ENCODE measurements at places on chromosomes 13 and 19.

GRCh38 chr19:40592170-40592569 is 9.0 kb upstream of the LTBP4 start:
- DNase-seq, result no peak

DNA sequence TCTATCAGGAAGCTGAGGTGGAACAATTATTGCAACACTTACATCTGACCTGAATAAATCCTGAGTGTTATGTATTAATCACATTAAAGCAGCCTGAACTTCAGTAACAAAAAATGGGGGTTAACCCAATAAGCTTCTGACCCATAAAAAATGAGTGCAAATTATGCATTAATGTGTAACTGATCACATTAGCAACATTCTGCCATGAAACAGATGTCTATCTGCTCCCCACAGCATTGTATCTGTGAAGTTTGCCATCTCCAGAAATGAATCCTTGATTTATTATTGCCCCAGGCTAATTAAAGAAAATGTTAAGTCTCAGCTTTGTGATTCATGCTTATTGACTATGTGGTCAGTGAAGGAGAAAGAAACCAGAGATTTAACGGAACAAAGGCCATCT is 304.9 kb downstream of the PCDH20 start:
- no peak for DNase-seq

GRCh38 chr19:18869023-18869618 is 26.8 kb downstream of the CERS1 start:
- DNase-seq, result no peak

DNA sequence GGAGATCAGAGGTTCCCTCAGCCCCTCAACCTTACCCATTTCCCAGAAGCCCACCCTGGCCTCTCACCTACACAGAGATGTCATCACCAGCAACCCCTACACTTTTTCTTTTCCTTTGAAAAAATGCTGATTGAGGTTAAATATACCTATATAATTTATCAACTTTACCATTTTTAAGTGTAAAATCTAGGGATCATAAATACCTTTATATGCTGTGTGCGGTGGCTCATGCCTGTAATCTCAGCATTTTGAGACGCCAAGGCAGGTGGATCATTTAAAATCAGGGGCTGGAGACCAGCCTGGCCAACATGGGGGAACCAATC is 3.1 kb downstream of the KIR2DL4 start:
- no peak for DNase-seq

- DNase-seq, result peak; percentile 74
Measured at GRCh38 chr19:1001538-1002166, 1.4 kb downstream of the GRIN3B start.

- DNase-seq, result no peak
Measured at GRCh38 chr19:46714444-46715106, 2.3 kb downstream of the PRKD2 start.

DNA sequence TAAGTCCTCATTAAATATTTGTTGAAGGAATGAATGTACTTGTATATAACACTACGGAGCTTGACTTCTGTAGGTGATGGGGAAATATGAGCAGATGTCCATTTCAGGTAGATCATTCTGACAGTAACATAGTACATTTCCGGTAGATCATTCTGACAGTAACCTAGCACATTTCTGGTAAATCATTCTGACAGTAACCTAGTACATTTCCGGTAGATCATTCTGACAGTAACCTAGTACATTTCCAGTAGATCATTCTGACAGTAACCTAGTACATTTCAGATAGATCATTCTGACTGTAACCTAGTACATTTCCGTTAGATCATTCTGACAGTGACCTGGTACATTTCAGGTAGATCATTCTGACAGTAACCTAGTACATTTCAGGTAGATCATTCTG is 2.5 kb downstream of the PHF11 start:
- DNase-seq, result no peak

DNA sequence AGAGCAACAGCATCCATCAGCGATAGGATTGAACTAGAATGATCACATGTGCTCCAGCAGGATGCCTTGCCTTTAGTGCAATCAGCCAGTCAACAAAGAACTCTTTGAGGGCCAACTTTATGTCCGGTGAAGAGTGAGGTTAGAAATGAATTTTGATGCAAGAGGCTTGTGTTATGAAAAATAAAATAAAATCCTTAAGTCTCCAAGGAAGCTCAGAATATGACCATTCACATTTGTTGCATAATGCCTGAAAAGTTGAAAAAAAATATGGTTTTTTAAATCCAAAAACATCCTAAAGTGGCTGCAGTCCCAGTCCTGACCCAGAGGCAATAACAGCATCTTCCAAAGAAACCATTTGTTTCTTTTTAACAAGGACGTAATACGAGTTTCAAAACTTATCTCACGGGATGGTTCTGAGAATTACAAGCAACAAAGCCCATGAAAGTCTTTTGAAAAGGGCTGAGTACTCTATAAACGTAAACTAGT is 61.3 kb downstream of the DCLK1 start:
- DNase-seq, result no peak

DNA sequence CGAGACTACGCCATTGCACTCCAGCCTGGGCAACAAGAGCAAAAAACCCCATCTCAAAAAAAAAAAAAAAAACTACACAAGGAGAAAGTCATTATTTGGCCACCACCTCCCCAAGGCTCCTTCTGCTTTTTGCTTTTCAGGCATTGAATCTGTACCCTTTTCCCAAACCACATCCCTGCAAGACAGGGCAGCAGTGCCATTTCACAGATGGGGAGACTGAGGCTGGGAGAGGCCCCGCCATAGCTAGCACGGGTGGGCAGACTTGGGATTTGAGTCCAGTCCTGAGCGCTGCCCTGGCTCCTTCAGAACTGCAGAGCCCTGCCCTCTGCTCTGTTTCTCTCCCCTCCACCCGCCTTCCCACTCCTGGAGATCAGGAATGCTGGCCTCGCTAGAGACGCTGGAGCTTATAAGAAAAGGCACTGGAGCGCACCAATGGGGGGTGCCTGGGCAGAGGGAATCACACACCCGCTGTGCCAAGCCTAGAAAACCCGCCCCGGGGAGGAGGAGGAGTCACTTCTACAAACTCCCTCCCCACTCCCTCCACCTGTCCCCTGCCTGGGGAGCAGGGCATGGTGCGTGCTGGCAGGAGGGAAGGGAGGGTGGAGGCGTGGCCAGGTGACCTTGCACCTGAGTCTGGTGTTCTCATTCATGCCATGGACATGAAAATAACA is 17.6 kb downstream of the TJP3 start:
- DNase-seq, result no peak

- DNase-seq, result no peak
Measured at GRCh38 chr13:23620211-23620610, 50.0 kb downstream of the TNFRSF19 start.

- no peak for DNase-seq
Measured at GRCh38 chr13:31986676-31987470, 44.7 kb upstream of the FRY start.

DNA sequence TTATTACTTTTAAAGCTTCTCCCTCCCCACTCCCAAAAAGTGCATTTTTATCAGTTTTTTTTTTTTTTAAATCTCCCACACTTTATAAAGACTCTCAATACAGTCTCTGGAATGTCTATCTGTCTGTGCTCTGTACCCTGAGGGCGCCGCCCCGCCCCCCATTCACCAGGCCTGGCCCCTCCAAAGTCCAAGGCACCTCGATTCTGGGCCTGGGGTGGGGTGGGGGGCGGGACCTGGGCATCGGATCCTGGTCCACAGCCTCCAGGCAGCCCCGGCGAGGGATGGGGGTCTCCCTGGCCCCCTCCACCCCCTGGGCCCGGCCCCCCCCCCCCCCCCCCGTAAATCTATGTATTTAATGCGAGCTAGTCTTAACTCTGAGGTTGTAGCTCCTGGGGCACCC is 23.3 kb downstream of the ZBTB7A start:
- DNase-seq, result no peak

DNA sequence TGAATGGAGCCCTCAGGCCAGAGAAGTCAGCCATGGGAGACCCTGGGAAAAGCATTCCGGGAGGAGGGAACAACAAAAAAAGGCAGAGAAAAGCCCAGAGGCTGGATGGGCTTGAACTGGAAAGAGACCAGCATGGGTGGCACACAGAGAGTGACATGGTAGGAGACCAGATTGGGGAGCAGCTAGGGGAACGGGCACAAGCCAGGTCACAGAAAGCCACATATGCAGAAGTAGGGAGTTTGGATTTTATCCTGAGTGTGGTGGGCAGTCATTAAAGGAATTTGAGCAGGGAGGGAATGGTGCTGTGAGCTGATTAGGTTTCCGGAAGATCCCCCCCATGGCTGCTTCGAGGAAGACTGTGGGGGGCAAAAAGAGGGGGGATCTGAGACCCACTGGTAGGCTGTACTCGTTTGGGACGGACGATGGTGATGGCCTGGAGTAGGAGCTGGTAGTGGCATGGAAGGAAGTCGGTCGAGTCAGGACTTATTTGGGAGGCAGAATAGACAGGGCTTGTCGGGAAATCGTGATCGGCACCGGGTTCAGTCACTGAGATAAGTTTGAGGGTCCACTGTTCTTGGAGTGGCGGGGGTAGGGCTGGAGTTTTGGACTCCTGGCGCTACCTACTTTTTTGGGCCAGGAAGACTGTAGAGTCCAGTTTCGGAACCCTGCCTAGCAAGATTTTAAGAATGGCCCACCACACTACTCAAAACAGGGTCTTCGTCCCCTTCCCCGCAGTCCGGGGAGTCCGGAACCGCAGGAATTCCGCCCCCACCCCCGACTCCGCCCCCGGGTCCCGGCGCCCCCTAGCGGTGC is 949 bp downstream of the SERTAD1 start:
- no peak for DNase-seq

DNA sequence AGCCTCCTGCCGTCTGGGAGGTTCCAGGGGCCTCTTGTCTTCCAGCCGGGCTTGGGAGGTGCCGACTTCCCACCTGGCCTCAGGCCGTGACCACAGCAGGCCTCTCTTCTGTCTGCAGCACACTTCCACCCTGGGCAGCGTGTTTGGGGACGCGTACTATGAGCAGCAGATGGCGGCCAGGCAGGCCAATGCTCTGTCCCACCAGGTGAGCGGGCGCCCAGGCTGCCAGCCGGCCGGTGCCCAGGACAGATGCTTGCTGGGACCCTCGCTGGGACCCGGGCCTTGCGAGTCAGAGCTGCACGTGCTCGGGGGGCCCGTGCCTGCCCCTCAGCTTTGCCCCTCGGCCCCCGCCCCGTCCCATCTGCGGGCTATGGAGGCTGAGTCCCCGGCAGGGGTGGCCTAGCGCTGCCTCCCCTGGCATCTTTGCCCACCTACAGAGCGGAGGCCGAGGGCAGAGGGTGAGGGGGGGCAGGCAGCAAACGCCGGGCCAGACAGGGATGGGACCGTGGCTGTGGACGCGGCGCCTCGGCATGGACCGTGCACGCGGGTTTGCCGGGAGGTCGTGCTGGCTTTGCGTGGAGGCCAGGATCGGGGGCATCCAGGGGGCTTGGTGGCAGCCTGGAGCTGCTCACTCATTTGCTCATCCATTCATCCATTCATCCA is 16.2 kb downstream of the COMP start:
- no peak for DNase-seq

- DNase-seq, result no peak
Measured at GRCh38 chr13:51552027-51552426, 32.2 kb upstream of the WDFY2 start.

GRCh38 chr19:40797963-40798682 is 868 bp upstream of the EGLN2 start:
- DNase-seq, result peak; percentile 50

- DNase-seq, result peak; percentile 69
Measured at GRCh38 chr19:38361633-38362075, 12.7 kb upstream of the PSMD8 start.

DNA sequence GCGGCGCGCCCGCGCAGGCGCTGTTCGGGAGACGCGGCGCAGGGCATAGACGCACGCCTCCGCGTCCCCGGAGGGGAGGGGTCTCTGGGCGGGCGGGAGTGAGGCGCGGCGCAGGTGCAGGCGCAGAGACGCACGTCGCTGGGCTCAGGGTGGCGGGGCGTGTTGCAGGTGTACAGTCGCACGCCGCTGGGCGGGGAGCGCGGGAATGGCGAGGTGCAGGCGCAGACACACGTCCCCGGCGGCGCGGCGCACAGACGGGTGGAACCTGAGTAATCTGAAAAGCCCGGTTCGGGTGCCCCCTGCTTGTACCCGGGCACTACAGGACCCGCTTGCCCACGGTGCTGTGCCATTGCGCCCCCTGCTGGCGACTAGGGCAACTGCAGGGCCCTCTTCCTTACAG is 44.7 kb downstream of the PLPP2 start:
- no peak for DNase-seq

DNA sequence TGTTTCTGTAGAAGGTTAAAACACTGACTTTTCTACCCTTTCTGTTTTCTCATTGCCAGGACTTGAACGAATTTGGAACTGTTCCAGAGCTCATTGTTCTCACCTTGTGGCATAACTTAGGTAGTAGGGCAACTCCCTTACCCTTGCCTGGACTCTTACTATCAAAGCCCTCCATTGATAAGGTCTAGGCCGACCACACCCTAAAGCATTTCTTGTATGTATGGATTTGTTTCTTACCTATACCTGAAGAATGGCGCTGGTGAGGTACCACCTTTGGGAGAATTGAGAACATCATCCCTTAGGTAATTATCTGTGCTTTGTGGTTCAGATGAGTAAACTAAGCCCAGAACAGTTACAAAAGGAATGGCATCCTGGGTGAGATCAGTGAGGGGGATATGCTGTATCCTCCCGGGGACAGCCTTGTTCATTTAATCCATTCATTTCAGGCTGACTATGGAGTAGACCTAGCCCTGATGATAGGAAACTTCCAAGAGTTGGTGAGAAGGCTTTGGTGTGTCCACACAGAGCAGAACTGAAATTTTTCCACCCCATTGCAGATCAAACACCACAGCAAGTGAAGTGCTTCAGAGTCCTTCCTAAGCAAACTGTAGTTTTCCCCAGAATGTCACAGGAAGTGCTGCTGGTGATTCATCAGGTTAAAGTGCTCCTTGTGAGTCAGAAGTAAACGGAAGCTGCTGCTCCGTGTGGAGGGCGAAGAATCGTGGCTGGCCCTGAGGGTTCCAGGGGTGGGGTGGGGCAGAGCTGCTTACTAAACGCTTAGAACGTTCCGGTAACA is 113.0 kb downstream of the TEX26 start:
- peak; percentile 63 for DNase-seq

GRCh38 chr13:91119643-91120042 is 227.8 kb upstream of the MIR17HG start:
- no peak for DNase-seq

DNA sequence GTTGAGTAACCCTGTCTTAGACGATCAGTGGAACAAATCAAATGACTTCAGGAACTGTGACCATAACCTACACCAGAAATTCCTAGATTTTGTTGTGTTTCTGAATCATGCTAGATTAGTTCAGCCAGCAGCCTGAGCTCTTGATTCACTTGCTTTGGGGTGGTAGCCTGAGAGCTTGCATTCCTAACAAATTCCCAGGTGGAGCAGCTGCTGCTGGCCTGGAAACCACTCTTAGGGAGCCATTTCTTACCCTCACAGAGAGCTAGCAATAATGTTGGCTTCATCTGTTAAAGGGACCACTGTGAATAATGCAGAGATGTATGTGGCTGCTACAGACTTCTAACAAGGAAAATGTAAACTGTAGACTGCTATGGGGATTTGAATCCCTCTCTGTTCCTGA is 388.1 kb upstream of the PRR20A start:
- DNase-seq, result no peak

GRCh38 chr13:73060251-73061160 is 1.7 kb downstream of the KLF5 start:
- no peak for DNase-seq

GRCh38 chr13:114069376-114070097 is 62.9 kb downstream of the RASA3 start:
- DNase-seq, result no peak
